ENCODE measurements at places on chromosomes 3 and 15.

GRCh38 chr3:112302150-112302830 is 8.3 kb upstream of the SLC9C1 start:
- peaks cover 9% of the 10 kb centered on the region for H3K4me1 ChIP-seq
- H3K4me3 ChIP-seq = no peak overlapping the region
- peak; percentile 41 for DNase-seq
- no peaks in the 10 kb centered on the region for H3K27me3 ChIP-seq
- no peak overlapping the region for H3K27ac ChIP-seq

GRCh38 chr15:85761635-85762034 is 33.1 kb downstream of the KLHL25 start:
- H3K4me1 ChIP-seq = peaks cover 7% of the 10 kb centered on the region
- H3K27ac ChIP-seq = no peak overlapping the region
- H3K27me3 ChIP-seq = no peaks in the 10 kb centered on the region
- H3K4me3 ChIP-seq = no peak overlapping the region

DNA sequence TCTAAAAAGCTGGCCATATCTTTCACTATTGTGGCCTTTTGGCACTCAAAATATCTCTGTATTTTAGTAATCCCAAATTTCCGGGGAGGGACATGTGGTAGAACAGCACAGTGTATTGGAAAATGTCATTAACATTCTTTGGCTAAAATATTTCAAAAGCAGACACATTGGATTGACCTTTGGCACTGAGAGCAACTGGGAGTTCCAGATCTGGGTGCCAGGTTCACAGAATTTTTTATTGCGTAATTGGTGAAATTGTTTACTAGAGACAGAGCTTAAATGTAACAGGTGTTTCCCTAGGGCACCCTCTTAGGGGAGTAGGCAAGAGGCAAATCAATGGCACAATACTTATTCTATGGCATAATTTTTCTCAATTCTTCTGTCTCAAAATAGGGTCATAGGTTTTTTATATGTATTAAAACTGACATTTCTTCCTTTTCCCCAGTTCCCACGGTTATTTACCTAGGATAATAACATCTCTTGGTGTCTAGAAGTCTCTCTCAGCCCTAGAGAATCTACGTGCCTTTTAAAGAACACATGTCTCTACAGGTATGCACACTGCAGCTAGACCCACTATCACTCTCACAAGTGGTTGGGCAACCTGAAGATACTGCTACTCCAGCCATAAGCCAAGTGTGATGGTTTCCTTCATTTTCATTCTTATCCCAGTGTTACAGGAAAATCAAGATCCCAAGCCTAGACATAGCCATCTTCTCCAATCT is 10.6 kb downstream of the RBMS3 start:
- DNase-seq = no peak
- H3K27ac ChIP-seq = no peak overlapping the region
- H3K27me3 ChIP-seq = no peaks in the 10 kb centered on the region
- peaks cover 13% of the 10 kb centered on the region for H3K4me1 ChIP-seq

GRCh38 chr3:127406309-127407025 is 118.6 kb upstream of the PRR20G start:
- no peaks in the 10 kb centered on the region for H3K4me1 ChIP-seq
- H3K36me3 ChIP-seq = no peaks in the 10 kb centered on the region
- no peak overlapping the region for H3K27ac ChIP-seq
- H3K27me3 ChIP-seq = no peaks in the 10 kb centered on the region
- peak; percentile 46 for DNase-seq

- H3K4me1 ChIP-seq = peaks cover 26% of the 10 kb centered on the region
- H3K36me3 ChIP-seq = peaks cover 14% of the 10 kb centered on the region
- no peak overlapping the region for H3K27ac ChIP-seq
- no peak overlapping the region for H3K4me3 ChIP-seq
- peak; percentile 26 for DNase-seq
- no peaks in the 10 kb centered on the region for H3K27me3 ChIP-seq
These were observed 21.4 kb downstream of the BMF start for GRCh38 chr15:40087068-40087810.

DNA sequence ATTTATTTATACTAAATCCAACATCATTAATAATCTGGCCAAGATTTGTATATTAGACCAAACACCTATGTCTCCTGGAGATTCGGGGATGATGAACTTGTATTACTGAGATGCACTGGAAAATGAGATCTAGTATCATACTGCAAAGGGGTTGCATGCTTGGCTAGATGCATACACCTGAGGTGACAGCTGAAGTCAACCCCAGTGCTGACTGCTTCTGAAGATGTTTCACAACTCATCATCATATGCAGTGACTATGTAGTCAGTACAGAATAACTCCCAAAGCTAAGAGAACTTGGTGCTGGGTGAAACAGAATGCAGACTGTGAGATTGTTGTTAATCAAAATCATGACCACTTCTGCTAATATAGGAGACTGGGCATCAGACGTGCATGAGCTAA is 1114.2 kb downstream of the NSUN3 start:
- H3K27ac ChIP-seq = no peak overlapping the region
- no peaks in the 10 kb centered on the region for H3K27me3 ChIP-seq
- no peak for DNase-seq

GRCh38 chr3:61605589-61606175 is 44.3 kb downstream of the PTPRG start:
- peaks cover 11% of the 10 kb centered on the region for H3K4me1 ChIP-seq
- no peaks in the 10 kb centered on the region for H3K27me3 ChIP-seq
- H3K27ac ChIP-seq = no peak overlapping the region
- no peaks in the 10 kb centered on the region for H3K36me3 ChIP-seq
- no peak overlapping the region for H3K4me3 ChIP-seq

- no peak overlapping the region for H3K27ac ChIP-seq
- no peaks in the 10 kb centered on the region for H3K4me1 ChIP-seq
- H3K4me3 ChIP-seq = no peak overlapping the region
- no peaks in the 10 kb centered on the region for H3K27me3 ChIP-seq
These were observed 46.0 kb downstream of the TEX9 start for GRCh38 chr15:56411122-56411749.

GRCh38 chr3:127762787-127763105 is 59.6 kb downstream of the MGLL start:
- DNase-seq = no peak
- H3K4me3 ChIP-seq = no peak overlapping the region
- peaks cover 39% of the 10 kb centered on the region for H3K4me1 ChIP-seq
- peaks cover 7% of the 10 kb centered on the region for H3K36me3 ChIP-seq
- no peaks in the 10 kb centered on the region for H3K27me3 ChIP-seq

GRCh38 chr3:89052386-89052785 is 55.0 kb upstream of the EPHA3 start:
- no peaks in the 10 kb centered on the region for H3K36me3 ChIP-seq
- no peak overlapping the region for H3K4me3 ChIP-seq
- H3K27ac ChIP-seq = no peak overlapping the region
- no peaks in the 10 kb centered on the region for H3K4me1 ChIP-seq

- no peak overlapping the region for H3K27ac ChIP-seq
- H3K4me3 ChIP-seq = no peak overlapping the region
- H3K4me1 ChIP-seq = peaks cover 7% of the 10 kb centered on the region
- no peaks in the 10 kb centered on the region for H3K27me3 ChIP-seq
- DNase-seq = no peak
These were observed 43.9 kb upstream of the KLHL25 start for GRCh38 chr15:85838655-85839054.

- no peaks in the 10 kb centered on the region for H3K27me3 ChIP-seq
- no peak overlapping the region for H3K27ac ChIP-seq
- H3K36me3 ChIP-seq = no peaks in the 10 kb centered on the region
- H3K4me3 ChIP-seq = no peak overlapping the region
- H3K4me1 ChIP-seq = no peaks in the 10 kb centered on the region
- no peak for DNase-seq
These were observed 90.6 kb downstream of the SOX14 start for GRCh38 chr3:137854533-137855261.

- peaks cover 38% of the 10 kb centered on the region for H3K36me3 ChIP-seq
- H3K27me3 ChIP-seq = no peaks in the 10 kb centered on the region
- no peaks in the 10 kb centered on the region for H3K4me1 ChIP-seq
- no peak overlapping the region for H3K4me3 ChIP-seq
These were observed 29.0 kb downstream of the CCNB2 start for GRCh38 chr15:59133929-59134427.

DNA sequence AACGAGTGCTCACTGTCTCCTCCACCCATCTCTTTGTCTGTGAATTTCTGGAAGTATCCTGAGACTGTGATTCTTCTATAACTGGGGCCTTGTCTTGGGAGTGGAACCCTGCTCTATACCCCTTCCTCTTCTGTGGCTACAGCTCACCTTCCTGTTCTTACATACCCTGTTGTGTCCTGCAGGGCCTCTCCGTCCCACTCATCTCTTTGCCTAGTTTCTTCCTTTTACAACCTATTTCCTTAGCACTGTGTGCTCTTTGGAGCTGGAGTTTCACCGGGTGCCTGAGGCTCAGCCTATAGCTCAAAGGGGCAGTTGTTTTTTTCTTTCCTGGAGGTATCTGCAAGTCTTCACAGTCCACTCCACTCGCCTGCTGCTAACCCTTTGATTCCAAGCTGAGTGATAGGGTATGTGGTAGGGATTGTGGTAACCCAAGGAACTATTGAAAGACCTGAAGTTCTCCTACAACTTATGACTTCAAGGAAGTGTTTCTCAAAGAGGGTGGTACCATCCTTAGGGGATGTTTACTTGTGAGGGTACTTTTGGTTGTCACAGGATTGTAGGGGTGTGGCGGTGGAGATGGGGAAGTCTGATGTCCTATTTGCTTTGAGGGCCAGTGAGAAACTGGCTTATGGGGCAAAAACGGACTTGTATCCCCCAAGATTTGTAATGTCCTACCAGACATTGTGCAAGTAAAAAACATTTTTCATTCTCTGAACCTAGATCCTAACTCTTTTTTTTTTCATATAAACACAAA is 66.6 kb upstream of the ARL8B start:
- H3K27me3 ChIP-seq = no peaks in the 10 kb centered on the region
- no peak overlapping the region for H3K4me3 ChIP-seq
- peaks cover 10% of the 10 kb centered on the region for H3K4me1 ChIP-seq
- DNase-seq = no peak
- no peaks in the 10 kb centered on the region for H3K36me3 ChIP-seq

DNA sequence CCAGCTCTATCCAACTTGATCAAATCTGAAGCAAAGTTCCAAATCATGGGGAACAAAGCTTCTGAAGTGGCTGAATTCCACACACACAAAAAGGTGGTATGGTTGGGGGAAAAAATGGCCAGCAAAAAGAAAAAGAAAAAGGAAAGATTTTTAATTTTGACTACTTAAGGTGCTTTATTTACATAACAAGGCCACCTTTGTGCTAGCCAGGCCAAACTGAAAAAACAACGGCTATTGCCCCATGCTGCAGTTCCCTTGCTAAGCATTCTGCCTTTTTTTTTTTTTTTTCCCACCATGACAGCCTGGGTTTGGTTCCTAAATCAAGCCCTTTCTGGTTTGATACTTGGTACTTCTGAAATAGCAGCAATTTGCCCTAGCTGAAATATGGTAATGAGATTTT is 66.5 kb upstream of the DAZL start:
- H3K27me3 ChIP-seq = no peaks in the 10 kb centered on the region
- no peak overlapping the region for H3K27ac ChIP-seq

DNA sequence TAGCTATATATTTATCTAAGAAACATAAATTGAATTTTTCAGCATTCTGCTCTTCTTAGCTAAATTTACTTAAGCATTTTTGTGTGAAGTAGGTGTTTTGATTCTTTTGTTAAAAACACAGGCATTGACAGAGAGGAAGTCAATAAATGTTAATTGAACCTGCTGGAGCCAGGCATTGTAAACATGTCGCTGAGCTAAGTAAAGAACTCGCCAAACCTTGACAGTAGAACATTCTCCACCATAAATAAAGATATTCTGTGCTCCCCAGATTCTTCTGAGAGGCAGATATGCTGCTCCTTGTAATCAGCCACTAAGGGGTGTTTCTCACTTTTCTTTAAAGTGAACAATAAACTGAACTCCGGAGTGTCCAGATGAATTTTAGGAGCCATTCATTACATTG is 38.4 kb downstream of the SYNM start:
- no peak for DNase-seq
- H3K4me1 ChIP-seq = no peaks in the 10 kb centered on the region
- no peaks in the 10 kb centered on the region for H3K36me3 ChIP-seq
- H3K4me3 ChIP-seq = no peak overlapping the region
- H3K27ac ChIP-seq = no peak overlapping the region
- no peaks in the 10 kb centered on the region for H3K27me3 ChIP-seq

GRCh38 chr3:62548528-62549205 is 175.3 kb upstream of the FEZF2 start:
- no peaks in the 10 kb centered on the region for H3K36me3 ChIP-seq
- no peaks in the 10 kb centered on the region for H3K4me1 ChIP-seq
- DNase-seq = no peak

DNA sequence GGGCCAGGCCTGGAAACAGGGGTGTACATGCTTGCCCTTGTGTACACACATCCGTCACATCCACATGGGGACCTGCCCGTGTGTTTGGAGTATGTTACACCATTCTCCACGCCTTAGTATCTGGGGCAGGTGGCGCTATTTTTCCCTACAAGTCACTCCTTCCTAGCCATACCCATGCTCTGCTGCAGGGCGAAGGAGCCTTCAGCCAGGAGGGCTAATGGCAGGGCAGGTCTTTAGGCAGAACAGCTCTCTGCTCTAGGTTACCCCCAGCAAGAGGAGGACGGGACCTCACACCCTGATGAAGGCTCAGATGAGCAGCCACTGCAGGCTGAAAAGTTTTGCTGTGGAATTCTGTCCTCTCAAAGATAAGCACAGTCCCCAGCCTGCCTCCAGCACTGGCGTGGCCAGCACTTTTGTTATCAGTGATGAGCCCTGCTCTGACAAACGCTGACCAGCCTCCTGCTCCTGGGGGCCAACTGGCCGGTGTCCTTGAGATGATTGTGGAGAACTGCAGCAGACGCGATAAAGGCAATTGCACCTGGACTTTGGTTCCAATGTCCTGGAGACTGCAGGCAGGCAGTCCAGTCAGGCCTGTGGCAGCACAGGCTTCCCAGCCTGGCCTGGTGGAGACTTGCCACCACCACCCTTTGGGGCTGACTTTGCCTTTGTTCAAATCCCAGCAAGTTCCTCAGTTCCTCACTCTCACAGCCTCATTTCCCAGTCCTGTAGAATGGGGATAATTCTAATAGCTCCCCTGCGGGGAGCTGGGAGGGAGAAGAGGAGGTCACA is 19.8 kb upstream of the PIGZ start:
- no peak overlapping the region for H3K4me3 ChIP-seq
- peaks cover 3% of the 10 kb centered on the region for H3K27me3 ChIP-seq
- DNase-seq = peak; percentile 22
- H3K36me3 ChIP-seq = no peaks in the 10 kb centered on the region

GRCh38 chr3:99286266-99286845 is 352.0 kb upstream of the COL8A1 start:
- no peak overlapping the region for H3K4me3 ChIP-seq
- H3K27me3 ChIP-seq = no peaks in the 10 kb centered on the region
- DNase-seq = no peak
- H3K36me3 ChIP-seq = no peaks in the 10 kb centered on the region
- H3K4me1 ChIP-seq = no peaks in the 10 kb centered on the region
- H3K27ac ChIP-seq = no peak overlapping the region

DNA sequence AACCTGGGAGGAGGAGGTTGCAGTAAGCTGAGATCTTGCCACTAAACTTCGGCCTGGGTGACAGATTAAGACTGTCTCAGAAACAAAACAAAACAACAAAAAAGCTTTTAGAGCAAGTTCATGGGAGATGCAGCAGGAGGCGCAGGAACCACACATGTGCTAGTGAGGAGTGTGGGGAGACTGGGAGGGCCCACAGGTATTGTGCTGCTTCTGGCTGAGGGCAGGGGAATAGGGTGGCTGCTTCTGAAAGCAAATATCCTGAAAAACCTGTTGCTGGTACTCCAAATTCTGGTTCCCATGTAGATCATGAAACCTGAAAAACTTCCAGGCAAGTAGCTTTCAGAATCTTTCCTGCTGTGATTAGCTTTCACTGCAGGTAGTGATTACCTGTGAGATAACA is 22.1 kb downstream of the TYRO3 start:
- H3K36me3 ChIP-seq = no peaks in the 10 kb centered on the region
- H3K4me3 ChIP-seq = no peak overlapping the region
- H3K27ac ChIP-seq = no peak overlapping the region
- no peak for DNase-seq
